ENCODE measurements at places on chromosomes 16 and 17.

- peak; percentile 85 for DNase-seq
Observed at GRCh38 chr17:38730526-38731379, 612 bp downstream of the CISD3 start.

DNA sequence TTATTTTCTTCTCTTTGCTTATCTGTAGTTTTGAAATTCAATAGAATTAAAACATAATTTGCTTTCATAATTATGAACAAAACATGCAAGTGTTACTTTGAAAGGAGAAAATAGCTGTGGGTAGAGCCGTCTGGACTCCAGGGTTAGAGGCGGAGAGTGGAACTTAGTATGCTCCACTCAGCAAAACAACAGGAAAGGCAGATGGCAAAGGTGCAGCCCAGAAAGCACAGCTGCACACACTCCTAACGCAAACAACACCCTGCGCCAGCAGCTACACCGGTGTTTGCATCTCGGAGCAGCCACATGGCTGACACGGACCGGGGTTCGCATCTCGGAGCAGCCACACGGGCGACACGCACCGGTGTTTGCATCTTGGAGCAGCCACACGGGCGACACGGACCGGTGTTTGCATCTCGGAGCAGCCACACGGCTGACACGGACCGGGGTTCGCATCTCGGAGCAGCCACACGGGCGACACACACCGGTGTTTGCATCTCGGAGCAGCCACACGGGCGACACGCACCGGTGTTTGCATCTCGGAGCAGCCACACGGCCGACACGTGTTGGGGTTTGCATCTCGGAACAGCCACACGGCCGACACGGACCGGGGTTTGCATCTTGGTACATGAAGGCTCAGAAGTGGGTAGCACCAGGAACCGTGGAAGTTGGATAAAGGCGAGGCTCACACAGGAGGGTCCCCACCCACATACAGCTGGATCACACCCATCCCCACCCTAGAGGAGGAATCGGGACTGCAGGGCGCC is 12.2 kb upstream of the CAPN15 start:
- no peak for DNase-seq

GRCh38 chr17:78667741-78668640 is 90.8 kb upstream of the DNAH17 start:
- DNase-seq: no peak

DNA sequence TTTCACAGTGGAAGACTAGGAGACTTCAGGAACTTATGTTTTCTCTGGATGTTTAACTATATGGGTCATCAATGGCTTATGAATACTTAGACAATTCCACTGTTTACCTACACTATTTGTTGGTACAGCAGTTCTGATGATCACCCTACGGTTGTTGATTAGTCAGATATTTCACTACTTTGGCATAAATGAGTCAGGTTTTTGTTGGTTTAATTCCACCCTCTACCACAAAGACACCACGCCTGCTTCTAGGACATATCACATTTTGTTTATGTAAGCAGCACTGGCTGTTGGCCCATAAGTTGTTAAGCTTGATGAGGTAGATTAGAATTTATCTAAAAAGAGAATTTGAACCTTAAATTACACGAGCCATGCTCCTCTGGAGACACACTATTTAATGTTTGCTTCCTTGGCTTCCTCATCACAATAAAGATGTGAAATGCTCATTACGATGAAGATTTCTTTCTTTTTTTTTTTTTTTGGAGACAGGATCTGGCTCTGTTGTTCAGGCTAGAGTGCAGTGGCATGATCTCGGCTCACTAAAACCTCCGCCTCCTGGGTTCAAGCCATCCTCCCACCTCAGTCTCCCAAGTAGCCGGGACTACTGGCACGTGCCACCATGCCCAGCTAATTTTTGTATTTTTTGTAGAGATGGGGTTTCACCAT is 4.3 kb downstream of the GDE1 start:
- DNase-seq: no peak

GRCh38 chr17:55873017-55873758 is 122.3 kb downstream of the PCTP start:
- no peak for DNase-seq

DNA sequence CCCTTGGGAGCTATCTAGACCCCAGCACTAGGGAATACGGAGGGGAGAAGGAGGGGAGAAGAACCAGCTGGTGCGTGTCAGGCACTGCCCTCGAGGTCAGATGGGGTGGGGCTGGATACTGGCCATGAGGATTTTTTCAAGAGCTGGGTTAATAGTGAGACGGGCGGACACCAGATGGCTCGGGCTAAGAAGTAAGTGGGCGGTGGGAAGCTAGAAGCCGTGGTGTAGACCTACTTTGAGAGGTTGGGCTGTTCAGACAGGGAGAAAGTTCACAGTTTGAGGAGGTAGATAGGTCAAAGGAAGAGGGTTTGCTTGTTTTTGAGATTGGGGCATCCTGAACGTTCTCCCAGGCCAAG is 303.8 kb downstream of the SEC14L1 start:
- no peak for DNase-seq

- DNase-seq: no peak
Observed at GRCh38 chr17:15233022-15233805, 31.9 kb downstream of the PMP22 start.

DNA sequence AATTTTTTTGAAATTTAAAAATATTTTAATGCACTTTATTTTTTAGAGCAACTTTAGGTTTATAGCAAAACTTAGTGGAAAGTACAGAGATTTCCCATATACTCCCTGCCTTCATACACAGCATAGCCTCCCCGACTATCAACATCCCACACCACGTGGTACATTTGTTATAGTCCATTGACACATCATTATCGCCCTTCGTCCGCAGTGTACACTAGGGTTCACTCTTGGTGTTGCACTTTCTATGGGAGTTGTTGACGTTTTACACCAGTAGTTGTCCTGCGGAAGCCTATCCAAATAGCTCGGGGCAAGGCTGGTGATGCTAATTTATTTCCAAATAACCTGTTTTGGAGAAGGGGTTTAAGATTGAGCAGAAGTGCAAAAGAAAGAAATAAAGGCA is 52.6 kb downstream of the MYH3 start:
- DNase-seq: no peak

- DNase-seq: no peak
Observed at GRCh38 chr17:42953669-42954068, 10.6 kb downstream of the AARSD1 start.

- no peak for DNase-seq
Observed at GRCh38 chr17:29342158-29342765, 47.9 kb upstream of the TAOK1 start.

GRCh38 chr17:5111402-5112204 is at the start of gene ZNF232:
TSS of gene ZNF232 (minus strand) at chr17:5111878. CDS start at chr17:5111822, 56 bp downstream.
- peak; percentile 96 for DNase-seq

- DNase-seq: no peak
Observed at GRCh38 chr17:16930571-16931317, 41.2 kb downstream of the TNFRSF13B start.

DNA sequence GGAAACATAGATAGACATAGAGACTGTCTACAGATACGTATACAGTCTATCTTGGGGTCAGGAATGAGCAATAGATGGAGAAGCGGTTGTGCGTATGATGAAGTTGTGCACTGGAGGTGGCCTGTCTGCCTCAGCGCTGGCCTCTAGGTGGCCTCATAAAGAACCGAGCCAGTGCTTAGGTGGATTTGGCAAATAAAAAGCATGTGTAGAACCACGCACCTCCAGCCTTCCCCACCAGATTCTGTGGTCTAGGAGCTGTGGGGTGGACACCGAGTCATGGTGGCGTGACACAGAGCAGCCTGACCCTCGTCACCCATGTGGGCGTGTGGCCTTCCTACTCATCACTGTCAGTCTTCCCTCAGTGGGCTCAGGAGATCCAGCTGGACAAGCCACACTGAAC is 34.0 kb downstream of the PGS1 start:
- no peak for DNase-seq

GRCh38 chr17:63433746-63434591 is 12.1 kb downstream of the CYB561 start:
- DNase-seq: peak; percentile 84

- DNase-seq: no peak
Observed at GRCh38 chr17:332023-332422, 20.6 kb downstream of the RPH3AL start.

DNA sequence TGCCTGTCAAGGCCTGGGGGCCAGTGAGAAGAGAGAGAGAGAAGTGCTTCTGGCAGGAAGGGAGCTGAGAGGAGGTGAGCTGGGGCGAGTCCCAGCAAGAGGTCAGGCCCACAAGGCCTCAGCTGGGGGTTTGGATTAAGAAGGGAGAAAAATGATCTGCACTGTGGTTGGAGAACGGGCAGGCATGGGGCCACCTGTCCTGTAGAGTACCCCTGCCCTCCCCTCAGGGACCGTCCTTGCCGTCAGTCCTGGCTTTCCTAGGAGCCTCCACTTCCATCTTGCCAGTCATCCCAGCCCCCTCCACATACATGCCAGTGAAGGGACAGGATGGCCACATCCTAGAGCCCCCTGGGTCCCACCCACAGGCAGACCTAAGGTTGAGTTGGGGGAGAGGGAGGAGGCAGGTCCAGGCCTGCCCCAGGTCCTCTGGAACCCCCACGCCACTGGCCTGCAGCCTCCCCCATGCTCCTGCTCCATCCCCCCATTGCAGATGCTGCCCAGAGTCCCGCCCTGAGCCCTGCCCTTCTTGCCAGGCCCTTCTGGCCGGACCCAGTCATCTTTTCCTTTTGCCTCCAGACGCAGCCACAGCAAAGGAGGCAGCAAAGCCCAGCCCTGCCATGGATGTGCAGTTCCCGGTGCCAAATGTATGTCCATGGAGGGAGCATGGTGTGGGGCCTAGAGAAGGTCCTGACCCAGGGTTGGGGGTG is 18.9 kb downstream of the KATNB1 start:
- DNase-seq: no peak

GRCh38 chr16:86566966-86567700 is 504 bp downstream of the FOXC2 start:
- DNase-seq: no peak

DNA sequence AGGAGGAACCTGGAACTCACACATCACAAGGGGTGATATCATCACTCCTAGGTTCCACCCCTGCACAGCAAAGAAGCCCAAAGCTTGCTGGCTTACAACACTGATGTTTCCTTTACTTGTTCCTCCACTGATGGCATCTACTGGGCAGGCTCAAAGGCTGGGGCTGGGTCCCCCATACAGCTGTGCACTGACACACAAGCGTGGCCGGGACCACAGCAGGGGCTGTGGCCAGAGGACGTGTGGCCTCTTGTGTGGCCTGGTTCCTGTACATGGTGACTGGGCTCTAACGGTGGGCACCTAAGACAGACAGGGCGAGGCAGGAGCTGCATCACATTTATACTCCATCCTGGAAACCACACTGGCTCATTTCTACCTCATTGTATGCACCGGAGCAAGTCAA is 264.4 kb upstream of the FOXF1 start:
- peak; percentile 22 for DNase-seq

Measured in ureter (tissue), 1 donor.